ENCODE measurements at places on chromosomes 12 and 14.
A peak's percentile ranks its signal among the peaks of the same experiment; 100 is the strongest.

DNA sequence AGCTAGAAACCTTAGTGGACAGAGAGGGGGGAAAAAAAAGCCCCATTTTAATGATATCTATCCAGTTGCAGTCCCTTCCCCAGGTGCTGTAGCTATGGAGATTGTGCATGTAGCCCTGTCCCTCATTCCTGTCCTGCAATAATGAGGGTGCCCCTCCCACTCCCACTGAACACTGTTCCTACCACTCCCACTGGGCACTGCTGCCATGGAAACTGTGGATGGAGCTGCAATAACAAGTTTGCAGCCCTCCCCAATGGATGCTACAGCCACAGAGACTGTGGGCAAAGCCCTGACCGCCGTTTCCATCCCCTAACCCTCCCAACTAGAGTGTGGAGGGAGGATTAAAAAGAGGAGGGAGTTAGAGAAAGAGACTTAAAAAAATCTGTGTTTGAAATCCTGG, 238.3 kb downstream of the FUT8 start:
- DNase-seq = no peak

GRCh38 chr12:10102322-10102721, 3.5 kb upstream of the CLEC1A start:
- no peak for DNase-seq

GRCh38 chr12:26278666-26279065, 83.3 kb downstream of the SSPN start:
- no peak for DNase-seq

DNA sequence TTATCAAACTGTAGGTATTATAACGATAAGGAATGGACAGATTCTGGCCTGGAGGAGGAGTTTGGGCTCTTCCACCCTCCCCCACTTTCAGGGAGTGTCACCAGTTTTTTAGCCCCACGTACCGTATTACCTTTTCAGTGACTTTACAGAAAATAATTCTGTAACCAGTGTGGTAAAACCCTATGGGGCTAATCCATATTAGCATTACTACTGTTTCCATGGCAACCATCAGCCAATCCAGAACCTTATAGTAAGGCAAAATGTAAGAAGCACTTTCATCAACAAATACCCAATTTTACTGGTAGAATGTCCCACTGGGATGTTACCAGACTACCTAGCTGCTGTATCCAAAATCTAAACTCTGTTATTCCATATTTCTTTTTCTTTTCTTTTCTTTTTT, 50.7 kb downstream of the BICDL1 start:
- DNase-seq = no peak

DNA sequence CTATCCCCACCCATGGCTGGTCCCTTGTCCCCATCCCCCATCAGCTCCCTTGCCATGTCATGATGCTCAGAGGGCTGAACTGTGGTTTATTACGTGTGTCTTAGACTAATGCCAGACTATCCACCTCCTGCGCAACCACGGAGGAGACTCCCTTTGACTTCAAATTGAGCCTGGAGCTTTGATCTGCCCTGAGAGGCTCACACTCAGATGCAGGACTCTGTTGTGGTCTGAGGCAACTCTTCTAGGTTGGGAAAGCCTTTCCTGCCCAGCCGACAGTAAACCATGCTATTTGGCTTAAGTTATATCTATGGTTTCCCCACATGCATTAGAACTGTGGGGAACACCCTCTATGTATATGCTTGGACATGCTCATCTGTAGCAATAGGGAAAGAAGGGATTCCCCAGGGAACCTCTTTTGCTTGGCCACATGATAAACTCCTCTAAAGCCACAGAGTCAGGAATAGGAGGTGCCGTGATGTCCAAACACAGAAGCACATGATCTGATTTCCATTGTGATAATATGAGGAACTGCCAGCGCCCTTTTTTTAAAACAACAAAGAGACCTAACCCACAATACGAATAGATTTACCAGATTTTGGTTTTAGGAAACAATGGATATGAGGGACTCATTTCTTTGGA, 11.1 kb upstream of the LGALS3 start:
- no peak for DNase-seq

- DNase-seq = no peak
Measured at GRCh38 chr14:95891742-95892141, 15.1 kb downstream of the TUNAR start.

DNA sequence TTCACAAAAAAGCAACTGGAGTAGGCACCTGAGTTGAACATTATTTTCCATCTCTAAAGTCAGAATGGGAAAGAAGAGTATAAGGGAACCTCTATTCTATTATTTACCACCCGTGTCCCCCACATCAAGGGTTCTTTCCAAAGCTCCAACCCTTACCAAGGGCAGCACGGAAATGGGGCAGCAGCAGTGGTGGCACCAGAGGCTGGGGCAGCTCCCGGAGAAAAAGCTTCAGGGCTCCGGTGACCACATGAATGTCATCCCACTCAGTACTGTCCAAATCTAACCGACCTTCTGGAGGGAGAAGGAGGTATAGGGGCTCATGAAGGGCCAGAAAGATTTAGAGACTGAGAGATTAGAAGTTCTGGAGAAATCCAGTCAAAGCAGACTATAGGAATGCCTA, 5.8 kb downstream of the ARHGAP9 start:
- DNase-seq = no peak

GRCh38 chr14:81125536-81125935, 95.2 kb downstream of the GTF2A1 start:
- DNase-seq = no peak

GRCh38 chr14:96803958-96804357, 6.8 kb downstream of the VRK1 start:
- no peak for DNase-seq

DNA sequence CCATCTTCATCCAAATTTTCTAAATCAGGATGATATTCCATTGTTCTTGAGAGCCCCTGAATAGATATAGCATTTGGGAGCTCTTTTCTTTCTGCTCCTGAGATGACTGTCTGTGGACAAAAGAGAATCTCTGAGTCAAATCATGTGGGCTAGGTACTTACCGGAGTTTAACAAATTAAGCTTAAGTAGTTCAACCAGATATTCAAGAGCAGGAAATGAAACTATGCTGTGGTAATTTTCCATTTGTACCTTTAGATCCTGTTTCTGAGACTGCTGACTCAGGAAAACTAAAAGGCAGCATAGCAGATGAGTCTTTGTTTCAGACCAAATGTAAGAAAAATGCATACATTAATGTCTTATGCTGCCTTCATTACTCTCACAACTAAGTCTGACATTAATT, at the start of gene CLEC7A:
Gene CLEC7A (minus strand): TSS at position 158 of the 400 bp plus-strand sequence. CDS start 117 bp downstream, at position 41.
- DNase-seq = no peak

- no peak for DNase-seq
Measured at GRCh38 chr14:81401420-81402122, 1.4 kb upstream of the STON2 start.

DNA sequence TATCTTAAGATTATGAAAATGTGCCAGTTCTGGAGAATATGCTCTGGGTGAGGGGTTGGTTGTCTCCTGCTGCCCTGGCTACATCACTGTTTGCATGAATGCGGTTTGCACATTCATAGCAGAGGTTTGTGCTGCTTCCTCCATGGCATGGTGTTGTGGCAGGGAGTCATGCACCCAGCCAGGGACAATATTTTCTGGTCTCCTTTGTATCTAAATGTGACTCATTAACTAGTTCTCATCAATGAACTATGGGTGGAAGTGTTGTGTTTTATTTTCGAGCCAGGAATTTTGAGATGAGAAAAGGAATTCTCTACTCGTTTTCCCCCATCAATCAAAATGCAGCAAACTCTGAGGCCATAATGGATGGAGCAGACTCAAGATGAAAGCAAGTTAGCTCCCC, 527.3 kb downstream of the SNAPC1 start:
- no peak for DNase-seq

- DNase-seq = no peak
Measured at GRCh38 chr14:99121319-99121875, 150.6 kb downstream of the BCL11B start.

DNA sequence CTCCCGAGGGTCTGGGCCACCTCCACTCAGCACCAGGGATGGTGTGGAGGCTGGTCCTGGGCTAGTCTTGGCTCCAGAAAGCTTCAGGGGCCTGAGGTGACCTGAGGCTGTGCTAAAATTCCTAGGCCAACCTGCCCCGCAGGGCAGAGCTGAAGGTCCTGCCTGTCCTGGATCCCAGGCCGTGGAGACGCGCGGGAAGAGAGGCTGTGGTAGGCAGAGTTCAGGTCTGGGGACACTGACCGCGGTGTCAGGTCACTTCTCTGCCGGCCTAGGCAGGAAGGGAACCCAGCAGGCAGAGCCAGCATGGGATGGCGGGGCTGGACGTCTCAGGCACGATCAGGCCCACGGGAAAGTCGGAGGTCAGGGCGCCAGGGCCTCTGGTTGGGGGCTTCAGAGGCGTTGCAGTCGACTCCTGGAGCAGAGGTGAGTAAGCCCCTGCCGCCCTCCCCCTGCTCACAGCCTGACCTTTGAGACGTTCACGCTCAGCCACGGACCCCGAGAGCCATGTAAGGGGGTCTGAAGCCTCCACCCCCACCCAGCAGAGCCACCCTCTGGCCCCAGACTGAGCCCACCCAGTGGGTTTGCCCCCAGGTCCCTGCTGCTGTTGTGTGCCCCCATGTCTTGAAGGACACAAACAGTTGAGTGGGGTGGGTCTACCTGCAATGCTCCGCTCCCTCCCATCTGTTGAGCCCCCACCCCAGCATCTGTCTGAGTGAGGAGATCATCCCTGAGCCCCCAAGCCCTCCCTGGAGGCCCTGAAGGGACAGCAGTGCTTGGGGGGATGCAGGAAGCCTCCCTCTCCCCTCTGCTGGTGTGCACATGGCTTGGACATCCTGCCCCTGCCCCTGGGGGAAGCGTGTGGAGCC, 142.7 kb downstream of the KIF26A start:
- no peak for DNase-seq

DNA sequence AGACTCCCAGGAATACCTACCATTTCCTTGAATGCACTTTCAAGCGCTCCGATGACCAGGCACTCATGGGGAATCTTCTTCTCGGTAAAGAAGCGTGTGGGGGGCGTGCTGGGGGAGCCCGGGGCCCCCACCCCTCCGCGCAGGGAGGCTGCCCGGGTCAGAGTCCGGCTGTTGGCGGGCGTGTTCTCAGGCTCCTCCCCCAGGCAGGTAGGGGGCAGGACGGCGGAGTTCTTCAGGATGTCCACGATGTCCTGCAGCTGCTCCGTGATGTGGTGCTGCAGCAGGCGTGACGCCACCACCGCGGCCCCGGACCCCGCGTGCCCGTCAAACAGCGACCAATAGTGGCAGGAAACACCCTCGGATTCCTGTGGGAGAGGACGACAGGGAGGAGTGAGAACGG, 133.2 kb downstream of the PPM1H start:
- no peak for DNase-seq

GRCh38 chr12:57213058-57213715, 3.4 kb upstream of the NXPH4 start:
- peak; percentile 73 for DNase-seq

DNA sequence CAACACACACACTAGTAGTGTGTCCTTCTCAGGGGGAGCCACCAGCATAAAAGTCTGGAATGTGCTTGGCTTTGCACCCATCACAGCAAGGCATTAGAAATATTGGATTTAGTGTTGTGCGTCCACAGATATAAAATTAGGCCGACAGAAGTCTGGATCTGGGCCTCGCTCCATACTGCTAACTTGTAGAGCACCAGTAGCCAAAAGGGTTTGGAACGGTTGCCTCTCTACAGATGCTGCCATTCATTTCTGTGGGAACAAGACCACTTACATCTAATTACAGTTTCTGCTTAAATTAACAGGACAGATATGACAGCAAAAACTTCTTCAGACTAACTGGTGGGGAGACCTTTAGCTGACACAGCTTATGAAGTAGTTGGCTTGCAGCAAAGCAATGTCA, 94.2 kb downstream of the EXOC5 start:
- no peak for DNase-seq

GRCh38 chr12:716506-716905, 35.9 kb upstream of the WNK1 start:
- DNase-seq = no peak

DNA sequence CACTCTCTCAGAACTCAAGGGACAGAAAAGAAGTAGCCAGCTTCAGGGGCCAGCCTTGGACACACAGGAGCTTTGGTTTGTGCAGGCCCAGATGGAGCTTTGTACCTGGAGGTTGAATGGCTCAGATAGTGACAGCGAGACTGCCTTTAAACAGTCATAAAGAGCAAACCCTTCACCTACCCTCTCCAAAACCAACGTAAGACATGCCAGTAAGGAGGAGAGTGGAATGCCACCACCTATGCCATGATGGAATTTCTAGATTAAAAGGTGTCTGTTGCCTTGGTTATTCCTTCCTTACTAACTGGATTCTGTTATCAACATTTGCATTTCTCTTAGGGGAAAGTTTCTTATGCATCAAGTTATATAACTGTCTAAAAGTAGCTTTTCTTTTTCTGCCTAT, 98.1 kb downstream of the EML1 start:
- no peak for DNase-seq

DNA sequence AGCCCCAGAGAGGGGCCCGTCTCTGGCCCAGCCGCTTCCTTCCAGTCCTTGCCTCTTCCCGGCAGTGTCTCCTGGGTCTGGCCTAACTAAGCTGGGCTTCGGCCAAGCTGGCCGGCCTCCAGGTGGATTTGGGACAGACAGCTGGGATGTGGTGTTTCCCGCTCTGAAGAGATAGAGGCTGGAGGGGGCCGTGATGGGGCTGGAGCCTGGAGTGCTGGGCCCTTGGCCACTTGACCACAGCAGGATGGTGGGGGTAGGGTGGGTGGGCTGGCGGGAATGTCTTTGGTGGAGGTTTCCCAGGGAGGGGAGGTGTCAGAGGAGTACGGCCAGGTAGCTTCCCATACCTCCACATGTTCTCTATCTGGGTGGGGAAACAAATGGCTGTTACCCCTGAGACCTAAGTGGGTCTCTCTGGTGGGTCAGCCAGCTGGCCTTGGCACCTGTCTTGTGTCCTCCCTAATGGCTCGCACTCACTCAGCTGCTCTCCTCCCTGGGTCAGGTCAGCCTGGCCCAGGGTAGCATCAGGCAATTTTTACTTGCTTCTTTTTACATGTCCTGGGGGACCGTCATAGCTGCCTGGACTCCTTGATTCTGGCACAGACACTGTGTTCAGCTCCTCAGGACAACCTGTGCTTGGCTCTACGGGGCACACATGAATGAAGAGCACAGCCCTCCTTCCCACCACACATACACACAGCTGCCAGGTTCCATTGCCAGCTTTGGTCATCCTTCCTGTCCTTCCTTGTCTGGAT, 19.8 kb upstream of the PGF start:
- no peak for DNase-seq

GRCh38 chr12:47888153-47888819, 16.5 kb downstream of the VDR start:
- no peak for DNase-seq

- DNase-seq = no peak
Measured at GRCh38 chr12:95549392-95550084, 1.7 kb downstream of the USP44 start.

Measured in stimulated activated CD4-positive, alpha-beta T cell treated with anti-CD3 and anti-CD28 coated beads, TNF-alpha, amount 100 ng/mL, for 1 hour (primary cell).